Activated T-cell treated with anti-CD3 and anti-CD28 coated beads for 24 hours (primary cell): ENCODE measurements at places on chromosomes 3 and 15.

DNA sequence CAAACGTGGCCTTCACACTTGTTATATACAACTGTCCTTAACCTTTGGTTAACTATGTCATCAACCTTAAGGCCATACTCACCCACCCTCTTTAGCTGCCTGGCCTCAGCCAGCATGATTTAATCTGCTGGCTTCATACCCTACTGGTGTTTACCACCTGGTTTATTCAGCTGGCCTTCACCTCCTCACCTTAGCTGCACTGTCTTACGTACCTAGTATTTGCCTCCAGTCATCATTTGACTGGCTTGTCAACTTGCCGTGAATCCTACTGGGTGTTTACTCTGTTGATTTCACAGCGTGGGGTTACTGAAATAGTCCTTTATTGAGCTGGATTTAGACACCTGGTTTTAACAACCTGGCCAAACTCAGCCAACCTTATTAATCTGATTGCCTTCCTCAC, 102.8 kb downstream of the IL12A start:
- no peak for DNase-seq

GRCh38 chr3:37967260-37967881, 23.2 kb upstream of the VILL start:
- peak; percentile 33 for DNase-seq

DNA sequence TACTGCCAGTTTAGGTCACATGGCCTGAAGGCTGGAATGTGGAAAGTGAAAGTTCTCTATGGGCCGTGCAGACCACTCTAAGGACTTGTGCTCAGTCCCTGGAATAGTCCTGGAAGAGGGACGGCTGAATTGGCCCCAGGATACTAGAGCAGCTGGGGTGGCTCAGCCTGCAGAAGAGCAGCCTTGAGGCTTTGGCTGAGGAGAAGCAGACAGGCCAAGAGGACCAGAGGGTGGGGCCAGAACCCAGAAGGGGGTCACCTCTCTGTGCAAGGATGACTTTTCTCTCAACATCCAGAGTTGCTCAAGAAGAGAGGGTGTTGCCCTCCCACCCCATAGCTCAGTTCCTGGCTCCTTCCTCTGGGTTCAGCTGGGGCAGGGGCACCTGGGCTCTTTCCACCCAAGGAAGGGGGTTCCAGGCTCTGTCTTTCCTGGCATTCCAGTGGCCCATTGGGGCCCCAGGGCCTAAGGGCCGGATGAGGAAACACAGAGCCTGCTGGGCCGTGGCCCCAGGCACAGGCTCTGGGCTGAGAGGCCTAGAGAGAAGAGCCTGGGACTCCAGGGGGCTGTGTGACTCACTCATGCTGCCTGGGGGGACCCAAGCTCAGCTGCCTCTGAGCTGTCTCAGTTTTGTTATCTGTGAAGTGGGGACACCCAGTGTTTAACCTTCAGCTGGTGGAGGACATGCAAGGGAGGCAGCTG, 8.5 kb upstream of the FBLN2 start:
- DNase-seq = no peak

GRCh38 chr15:88255484-88256278, 858 bp downstream of the NTRK3 start:
- DNase-seq = no peak

DNA sequence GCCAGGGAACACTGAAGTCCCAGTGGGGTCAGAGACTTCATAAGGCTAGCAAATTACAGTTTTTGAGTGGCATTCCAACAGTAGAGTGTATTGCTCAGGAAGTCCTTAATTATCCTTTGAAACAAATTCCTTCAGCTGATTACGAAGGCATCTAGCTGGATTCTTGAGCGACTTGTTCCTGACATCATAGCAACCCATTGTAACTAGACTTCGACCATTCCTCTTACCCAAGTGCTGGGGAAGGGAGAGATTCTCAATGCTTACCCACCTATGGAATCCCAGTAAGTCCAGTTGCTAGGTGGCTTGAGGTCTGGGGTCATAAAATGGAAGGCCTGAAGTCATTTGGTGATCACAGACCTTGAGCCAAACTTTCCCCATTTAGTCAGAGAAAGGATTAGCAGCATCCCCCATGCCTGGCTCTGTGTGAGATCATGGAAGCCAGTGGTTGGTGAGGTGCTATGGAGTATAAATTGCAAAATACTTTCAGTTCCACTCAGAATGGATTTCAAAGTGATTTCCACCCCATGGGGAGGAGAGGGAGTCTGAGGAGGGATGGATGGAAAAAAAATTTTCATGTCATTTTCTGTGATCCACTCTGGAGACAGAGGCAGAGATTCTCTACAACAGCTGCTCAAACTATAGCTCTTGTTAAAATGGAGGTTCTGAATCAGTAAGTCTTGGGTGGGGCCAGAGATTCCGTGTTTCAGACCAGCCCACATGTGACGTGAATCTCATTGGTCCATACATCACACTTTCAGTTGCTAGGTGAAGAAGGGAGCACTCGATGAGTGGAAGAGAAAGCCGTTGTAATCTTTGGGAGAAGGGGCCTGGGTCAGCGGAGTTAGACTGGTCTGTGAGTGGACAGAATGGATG, 45.7 kb downstream of the CD86 start:
- DNase-seq = no peak

DNA sequence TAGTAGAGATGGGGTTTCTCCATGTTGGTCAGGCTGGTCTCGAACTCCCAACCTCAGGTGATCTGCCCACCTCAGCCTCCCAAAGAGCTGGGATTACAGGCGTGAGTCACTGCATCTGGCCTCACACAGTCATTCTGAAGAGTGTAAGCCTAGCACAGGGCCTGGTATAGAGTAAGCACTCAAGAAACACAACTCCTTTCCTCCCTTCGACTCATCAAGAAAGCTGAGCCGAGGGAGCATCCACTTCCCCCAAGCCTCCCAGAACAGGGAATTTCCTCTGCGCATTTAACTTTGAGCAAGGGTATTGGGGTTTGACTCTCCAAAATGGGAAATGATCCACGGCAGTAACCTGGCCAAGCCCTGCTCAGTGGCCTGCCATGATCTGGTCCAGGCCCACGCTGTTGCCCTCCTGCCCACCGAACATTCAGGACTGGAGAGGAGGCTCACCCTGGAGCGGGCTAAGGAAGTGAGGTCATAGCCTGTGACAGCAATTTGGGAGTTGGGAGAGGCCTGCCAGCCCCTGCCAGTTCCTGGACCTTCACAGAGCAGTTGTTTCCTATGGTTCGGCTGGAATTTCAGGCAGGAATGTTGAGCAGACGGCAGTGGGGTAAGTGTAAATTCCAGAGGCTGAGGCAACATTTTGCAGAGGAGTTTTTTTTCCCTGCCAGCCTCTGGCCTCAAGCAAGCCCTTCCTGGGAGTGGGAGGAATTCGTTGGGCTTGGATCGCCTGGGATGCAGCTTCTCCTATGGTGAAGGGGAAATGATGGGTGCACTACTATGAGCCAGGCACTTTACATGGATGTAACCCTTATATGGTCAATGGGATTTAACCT, 21.2 kb upstream of the SMAD3 start:
- no peak for DNase-seq

DNA sequence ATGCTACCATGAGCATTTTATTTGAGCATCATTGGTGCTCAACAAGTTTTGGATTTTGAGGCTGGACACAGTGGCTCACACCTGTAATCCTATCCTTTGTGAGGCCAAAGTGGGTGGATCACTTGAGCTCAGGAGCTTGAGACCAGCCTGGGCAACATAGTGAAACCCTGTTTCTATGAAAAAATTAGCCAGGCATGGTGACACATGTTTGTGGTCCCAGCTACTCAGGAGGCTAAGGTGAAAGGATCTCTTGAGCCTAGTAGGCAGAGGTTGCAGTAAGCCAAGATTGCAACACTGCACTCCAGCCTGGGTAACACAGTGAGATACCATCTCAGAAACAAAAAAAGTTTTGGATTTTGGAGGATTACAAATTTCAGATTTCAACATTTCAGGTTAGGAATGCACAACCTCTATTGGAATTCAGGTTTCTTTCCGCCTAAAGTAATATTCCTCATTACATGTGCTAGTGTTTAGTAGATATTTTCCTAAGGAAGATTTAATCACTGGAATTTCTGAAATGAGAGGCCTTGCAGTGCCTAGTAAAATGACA, 27.6 kb downstream of the CNOT10 start:
- DNase-seq = no peak

- no peak for DNase-seq
These were observed 891.9 kb downstream of the PLOD2 start for GRCh38 chr3:145269106-145269505.

DNA sequence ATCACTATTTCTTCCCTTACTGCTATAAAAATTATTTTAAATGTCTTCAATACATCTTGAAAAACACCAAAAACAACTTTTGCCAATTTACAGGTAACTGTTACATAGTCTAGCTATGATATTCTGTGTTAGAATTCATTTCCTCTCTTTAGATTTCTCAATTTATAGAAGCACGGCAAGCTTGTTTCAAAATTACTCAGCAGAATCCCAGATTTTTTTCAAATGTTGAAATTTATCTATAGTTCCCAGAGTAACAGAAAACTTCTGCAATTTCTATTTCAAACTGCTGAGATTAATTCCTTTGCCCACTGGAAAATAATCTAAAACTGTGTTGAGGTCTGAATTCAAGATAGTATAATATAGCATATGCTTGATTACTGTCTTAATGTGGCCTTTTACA, 41.2 kb downstream of the CCPG1 start:
- no peak for DNase-seq

- no peak for DNase-seq
These were observed 32.1 kb downstream of the KY start for GRCh38 chr3:134618478-134619300.

DNA sequence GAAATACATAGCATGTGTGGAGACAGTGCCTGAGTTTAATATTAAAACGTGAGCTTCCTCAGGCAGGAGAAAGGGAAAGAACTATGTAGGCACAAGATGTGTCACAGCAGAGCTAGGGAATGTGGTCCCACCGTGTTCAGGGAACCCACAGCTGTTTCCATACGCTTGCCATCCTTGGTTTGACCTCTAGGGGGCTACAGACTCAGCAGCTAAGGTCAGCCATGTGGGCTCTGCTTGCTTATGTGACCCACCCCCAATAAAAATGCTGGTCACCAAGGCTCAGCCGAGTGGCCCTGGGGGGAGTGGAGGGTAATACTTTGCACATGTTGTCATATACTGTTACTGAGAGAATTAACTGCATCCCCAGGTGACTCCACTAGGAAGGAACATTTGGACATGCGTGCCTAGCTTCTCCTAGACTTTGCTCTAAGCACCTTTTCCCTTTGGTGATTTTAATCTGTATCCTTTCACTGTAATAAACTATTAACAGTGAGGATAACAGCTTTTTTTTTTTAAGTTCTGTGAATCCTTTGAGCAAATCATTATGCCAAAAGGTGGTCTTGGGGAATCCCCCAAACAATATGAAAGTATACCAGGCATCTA, 3.3 kb downstream of the TUBGCP5 start:
- peak; percentile 26 for DNase-seq

DNA sequence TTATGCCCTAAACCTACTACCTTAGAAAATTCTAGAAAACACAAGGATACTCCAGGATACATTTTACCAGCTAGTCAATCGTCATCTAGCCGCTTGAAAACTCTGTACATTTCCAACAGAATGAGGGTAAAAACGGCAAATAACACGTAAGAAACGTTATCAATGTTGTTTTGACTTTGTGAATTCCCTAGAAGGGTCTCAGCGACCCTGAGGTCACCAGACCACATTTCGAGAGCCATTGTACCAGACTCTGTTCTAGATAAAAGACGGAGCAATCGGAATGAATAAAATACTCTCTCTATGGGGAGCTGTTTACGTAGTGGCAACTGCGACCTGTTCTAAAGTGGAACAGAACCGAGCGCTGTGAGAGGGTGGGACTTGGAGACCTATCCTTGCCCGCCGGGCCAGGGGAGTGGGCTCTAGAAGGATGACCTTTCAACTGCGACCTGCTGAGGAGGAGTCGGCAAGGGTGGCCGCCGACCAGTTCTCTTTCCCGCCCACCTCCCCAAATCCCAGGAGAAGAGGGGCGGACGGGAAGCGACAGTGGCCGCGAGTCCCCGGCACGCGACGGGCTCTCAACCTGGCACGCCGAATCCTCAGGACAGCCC, 778 bp upstream of the AP4E1 start:
- DNase-seq = peak; percentile 18

DNA sequence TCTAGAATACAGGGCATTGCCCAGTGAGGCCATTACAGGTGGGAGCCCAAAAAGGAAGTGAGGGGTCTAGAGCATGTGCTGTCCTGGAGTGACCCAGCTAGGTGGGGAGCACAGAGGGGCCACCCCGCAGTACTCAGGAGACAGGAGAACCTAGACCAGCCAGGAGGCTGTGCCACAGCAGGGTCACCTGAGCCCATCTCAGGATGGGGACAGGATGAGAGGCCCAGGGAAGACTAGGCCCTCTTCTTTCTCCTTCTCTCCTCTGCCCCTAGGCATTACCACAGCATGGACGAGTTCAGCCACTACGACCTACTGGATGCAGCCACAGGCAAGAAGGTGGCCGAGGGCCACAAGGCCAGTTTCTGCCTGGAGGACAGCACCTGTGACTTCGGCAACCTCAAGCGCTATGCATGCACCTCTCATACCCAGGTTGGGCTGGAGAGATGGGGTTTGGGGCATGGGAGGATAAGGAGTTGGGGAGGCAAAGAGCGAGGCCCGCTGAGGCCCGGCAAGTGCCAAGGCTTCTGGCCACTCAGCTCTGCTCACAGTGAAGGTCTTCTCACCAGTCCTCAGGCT, 20.6 kb downstream of the LOXL1 start:
- DNase-seq = no peak

DNA sequence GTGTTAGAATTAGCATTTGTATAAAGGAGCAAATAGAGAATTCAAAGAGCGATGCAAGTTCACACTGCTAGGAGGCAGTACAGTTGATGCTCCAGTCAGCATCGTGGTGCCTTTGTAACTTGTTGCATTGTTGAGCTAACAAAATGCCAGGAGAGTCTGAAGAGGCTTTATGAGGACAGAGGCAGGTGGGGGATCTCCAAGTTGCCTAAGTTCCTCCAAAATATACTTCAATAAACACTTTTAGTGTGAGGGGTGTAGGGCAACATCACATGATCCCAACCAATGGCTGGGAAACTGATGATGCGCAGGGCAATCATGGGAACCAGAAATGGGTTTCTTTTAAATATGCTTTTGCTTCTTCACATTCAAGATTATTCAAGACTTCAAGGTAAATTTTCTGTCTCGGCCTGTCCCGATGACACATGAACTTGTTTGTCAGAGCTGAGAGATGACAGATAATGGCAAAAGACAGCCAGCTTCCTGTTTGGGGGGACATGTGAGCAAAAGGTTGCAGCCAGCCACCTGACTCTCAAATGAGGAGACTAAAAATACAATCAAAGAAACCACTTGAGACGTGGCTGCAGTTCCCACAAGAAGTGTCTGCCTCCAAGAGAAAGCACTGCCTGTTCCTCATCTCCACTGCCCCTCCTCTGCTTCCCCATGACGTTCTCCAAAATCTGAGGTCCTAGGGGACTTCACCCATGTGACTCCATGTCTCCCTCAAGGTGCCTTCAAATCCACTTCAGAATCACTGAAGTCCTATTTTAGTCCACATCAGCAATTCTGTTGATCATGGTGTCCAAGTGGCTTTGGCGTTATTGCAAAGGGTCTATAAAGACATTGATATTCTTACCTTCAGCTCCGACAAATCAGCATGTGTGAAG, 39.3 kb downstream of the KLHL6 start:
- peak; percentile 37 for DNase-seq
